Karpas-422 (cell line): ENCODE measurements at places on chromosomes 4 and X. TPM values are rescaled to one million over a fixed set of nuclear protein-coding genes. Genes with fewer than 3 reads are reported as not detected.

DNA sequence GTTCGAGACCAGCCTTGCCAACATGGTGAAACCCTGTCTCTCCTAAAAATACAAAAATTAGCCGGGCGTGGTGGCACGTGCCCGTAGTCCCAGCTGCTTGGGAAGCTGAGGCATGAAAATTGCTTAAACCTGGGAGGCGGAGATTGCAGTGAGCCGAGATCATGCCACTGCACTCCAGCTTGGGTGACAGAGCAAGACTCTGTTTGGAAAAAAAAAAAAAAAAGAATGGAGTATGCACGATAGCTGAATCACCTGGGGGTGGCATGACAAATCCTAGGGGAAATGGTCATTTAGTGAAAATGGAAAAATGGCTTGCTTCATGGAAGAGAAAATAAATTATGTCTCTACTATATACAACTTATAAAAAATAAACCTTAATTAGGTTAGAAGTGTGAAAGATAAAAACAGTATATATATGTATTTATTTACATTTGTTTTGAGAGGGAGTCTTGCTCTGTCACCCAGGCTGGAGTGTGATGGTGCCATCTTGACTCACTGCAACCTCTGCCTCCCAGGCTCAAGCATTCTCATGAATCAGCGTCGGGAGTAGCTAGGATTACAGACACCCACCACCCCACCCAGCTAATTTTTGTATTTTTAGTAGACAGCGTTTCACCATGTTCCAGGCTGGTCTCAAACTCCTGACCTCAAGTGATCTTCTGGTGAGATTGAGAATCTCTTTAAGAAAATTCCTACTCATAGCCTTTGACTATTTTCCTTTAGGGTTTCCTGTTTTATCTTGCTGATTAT, 19.3 kb upstream of the ING2 start:
- DNase-seq = no peak

- DNase-seq = no peak
Measured at GRCh38 chr4:23878246-23878891, 11.5 kb downstream of the PPARGC1A start.

DNA sequence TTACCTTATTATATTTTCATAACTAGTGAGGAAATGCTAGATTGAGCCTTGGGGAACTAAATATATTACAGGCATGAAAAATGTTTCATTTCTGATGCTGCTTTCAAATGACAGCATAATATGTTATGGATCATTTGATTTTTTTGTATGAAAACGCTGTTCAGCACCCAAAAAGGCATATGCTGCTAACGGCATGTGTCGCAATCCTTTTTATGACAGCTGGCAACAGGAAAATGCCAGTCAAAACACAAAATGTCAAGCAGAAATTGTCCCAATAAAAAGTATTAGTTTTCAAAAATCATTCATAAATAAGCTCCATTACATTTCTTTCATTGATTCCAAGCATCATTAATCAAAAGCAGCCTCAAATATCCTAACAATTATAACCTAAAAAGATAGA, 1244.5 kb downstream of the PCDH7 start:
- DNase-seq = no peak

- DNase-seq = no peak
Measured at GRCh38 chrX:39112143-39112542, 310.9 kb downstream of the MID1IP1 start.

DNA sequence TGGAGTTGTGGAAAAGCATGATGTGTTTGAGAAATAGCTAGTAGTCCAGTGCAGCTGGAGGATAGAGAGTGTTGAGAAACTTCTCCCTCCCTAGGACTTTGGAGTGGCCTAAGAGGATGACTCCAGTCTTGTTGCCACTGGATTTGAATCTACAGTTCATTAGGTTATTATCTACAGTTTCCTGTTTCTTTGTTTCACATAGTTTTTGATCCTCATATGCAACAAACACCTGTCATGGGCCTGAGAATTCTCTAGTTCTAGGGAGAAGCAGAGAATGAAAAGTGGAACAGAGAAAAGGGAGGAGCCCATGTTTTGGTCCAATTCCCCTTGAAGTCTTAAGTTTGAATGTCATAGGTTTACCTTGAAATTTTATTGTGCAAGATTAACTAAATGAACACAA, 73.6 kb upstream of the TBC1D9 start:
- no peak for DNase-seq

DNA sequence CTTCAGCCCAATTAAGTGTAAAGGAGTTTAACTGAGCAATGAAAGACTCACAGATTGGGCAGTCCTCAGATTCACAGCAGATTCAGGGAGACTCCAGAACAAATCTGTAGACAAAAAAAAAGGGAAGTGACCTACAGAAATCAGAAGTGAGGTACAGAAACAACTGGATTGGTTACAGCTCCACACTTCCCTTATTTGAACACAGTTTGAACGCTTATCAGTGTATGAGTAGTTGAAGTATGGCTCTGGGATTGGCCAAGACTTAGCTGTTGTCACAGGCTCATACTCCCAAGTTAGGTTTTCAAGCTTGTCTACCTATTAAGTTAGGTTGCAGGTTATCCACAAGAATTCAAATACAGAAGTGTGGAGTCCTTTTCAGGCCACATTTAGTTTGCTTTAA, 112.4 kb upstream of the ELOVL6 start:
- DNase-seq = peak; percentile 58

DNA sequence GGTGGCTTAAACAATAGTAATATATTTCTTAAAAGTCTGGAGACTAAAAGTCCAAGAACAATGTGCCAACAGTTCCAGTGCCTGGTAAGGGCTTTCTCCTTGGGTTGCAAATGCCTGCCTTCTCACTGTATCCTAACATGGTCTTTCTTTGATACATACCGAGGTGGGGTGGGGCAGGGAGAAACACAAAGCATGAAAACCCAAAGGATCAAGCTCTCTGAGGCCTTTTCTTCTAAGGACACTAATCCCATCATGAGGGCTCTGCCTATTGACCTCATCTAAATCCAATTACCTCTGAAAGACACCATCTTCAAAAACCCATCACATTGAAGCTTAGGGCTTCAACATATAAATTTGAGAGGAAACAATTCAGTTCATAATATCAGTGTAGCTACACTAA, 311.3 kb downstream of the GRID2 start:
- no peak for DNase-seq

STAP1 gene
- 47.5 and 80.8 TPM in 2 replicates for total RNA-seq

DDIT4L gene
- not detected in 2 replicates for total RNA-seq

DNA sequence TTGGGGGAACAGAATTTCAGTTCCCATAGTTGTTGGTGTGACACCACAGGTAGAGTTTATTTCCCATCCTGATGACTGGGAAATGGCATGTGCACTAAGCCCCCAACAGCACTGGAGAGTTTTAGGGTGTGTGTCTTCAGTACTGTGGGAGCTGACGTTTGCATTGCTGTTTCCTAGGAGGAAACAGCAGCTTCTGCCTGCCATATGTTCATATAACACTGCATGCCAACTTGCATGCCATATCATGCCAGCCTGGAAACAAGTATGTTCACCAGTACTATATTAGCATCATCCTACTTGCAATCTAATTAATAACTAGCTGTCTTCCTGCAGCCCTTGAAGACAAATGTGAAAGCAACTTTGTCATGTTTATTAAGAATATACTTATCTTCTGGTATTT, 58.2 kb downstream of the NAA11 start:
- no peak for DNase-seq

GRCh38 chr4:9845791-9846493, 64.5 kb downstream of the DRD5 start:
- DNase-seq = no peak

DNA sequence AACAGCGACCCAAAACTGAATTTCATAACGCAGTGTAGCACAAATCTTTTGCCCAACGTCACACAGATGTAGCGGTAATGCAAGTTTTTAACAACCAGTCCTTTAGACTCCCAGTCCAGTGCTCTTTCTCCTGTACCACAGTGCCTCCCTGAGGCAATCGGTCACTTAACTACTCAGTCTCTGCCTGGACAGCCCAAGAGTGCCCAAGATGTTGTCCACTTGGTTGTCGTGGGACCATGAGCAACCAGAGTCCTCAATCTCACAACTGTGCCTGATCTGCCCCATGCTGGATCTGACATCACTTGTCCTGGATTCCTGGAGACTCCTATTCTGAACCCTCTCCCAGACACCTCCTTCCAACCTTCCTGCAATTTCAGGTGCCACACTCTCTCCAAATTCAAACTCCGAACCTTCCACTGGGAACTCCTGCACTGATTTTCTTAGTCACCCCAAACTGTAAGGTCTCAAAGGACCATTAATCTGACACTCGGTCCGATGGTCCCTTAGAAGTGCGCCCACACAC, 702 bp downstream of the MMGT1 start:
- no peak for DNase-seq

DNA sequence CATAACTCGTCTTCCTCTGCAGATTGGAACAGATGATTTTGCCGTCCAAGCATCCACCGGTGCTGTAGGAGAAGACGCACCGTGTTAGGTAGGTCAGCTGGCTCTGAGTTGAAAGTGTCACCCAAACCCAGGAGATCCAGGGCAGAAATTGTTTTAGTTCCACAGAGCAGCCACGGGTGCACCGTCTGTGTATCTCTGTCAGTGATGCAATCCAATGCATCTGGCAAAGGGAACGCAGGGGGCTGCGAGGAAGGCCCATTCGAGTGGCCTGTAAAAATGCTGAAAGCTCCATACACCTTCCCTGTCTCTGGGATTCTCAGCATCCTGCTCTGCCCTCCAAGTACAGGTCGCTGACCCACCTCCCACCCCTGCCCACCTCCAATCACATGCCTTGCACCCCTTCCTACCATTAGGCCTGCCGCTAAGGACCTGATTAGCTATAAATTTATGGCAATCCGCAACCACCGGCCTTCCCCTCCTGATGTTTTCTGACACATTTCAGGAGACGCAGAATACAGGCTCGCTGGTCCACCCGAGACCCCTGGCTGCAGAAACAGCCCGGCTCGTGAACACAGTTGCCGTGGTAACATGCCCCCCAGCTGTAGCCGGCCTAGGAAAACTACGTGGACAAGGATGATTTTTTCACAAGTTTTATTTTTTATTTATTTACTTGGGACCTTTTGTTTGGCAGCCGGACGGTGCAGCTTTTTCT, 39.7 kb upstream of the SHOX start:
- DNase-seq = no peak

GRCh38 chrX:100636321-100636991, at the start of gene TSPAN6:
TSPAN6 (minus strand) TSS chrX:100636806; CDS start chrX:100636694, 112 bp downstream.
- peak; percentile 46 for DNase-seq

GRCh38 chrX:13110433-13111324, 66.3 kb upstream of the FAM9C start:
- DNase-seq = no peak

MUC7 gene
- total RNA-seq = not detected in 2 replicates

EPGN gene
- not detected in 2 replicates for total RNA-seq

DNA sequence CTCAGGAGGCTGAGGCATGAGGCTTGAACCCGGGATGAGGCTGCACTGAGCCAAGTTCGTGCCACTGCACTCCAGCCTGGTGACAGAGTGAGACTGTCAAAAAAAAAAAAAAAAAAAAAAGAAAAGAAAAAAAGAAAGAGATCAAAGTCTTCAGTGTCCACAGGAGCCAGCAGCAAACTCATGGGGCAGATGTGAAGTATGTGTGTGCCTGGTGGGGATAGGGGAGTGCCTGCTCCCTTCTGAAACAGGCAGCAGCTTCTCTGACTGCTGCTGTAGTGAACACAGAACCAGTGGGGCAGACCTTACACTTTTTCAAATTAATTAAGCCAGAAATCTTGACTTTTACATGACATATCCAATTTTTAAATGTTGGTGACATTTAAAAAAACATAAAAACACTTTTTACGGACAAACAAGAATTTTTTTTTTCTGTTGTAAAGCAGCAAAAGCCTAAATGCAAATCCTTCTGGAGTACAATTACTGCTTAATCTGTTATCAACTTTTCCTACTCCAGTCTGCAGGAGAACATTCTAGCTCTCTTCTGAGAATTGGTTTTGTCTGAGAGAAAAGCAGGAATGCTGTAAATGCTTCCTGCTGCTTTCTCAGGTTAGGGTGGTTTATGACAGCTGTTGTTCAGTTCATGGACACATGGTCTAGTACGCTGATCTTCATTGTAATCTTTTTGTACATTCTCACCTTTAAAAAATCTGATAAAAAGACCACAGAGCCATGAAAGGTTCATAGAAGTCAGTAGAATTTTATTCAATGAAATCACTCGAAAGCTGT, 311.1 kb downstream of the CAMK2D start:
- DNase-seq = no peak
